ENCODE measurements at places on chromosomes 7 and 10.

DNA sequence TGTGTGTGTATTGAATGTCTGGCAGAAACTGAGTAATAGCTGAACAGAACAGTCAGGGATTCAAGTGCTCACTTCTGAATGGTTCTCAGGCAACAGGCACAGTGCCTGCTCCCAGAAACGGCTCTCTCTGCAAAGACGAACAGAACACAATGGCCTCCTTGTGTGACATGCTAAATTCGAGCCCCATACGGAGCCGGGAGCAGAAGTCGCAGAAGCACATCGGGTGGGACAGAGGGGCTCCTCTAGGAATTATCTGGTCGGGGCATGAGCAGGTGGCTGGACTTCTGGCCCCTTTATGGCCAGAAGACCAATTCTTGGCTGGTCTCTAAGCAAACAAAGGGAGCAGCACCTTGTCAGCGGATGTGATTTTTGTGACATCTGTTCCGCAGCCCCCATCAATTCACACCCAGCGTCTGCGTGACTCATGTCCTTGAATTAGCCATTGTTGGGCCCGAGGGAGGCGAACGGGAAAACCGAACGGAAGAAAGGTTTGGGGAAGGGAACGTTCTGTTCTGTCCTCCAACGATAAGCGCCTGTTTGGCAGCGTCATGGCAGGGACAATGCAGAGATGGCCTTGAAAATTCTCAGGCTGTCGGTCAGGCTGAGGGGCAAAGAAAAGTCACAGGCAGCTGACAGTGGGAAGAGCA, 47.3 kb upstream of the NPTX2 start:
- no peak for DNase-seq

GRCh38 chr10:3497581-3497980, 287.4 kb downstream of the KLF6 start:
- DNase-seq, result no peak

DNA sequence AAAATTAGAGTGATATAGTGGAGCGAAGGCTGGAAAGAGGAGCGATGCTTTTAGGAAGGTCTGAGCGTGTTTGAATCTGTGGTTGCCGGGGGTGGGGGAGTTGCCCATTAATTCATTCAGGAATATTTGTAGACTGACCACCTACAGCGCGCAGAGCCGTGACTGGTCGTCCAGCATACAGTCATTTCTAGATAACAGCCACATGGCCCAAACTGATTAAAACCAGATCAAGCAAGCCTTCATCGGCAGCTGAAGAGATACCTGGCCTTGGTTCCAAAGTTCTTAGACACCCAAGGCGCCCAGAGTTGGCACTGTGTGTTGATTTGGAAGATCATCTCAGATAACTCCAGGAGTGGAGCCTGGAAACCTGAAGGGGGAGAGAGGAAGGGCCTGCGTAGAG, 1.7 kb downstream of the PROSER2 start:
- no peak for DNase-seq

- DNase-seq, result no peak
Measured at GRCh38 chr10:114626841-114627240, 31.2 kb downstream of the ABLIM1 start.

- DNase-seq, result no peak
Measured at GRCh38 chr7:1567049-1567771, 2.6 kb downstream of the PSMG3 start.

DNA sequence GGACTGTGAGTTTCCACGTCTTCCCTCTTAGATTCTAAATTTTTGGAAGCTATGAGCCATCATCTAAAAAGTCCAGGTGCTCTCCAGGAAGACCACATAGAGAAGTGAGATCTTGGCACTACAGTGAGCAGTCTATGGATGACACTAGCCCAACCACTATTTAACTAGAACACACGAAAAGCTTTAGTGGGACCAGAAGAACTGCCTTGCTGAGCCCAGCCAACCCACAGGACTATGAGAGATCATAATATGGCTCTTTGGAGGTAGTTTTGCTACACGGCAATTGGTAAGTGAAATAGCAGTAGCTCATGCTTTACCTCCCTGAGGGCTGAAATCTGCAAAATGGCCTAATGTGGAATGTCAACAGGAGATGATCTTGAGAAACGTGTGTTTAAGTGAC, 68.8 kb downstream of the TMEM130 start:
- no peak for DNase-seq

DNA sequence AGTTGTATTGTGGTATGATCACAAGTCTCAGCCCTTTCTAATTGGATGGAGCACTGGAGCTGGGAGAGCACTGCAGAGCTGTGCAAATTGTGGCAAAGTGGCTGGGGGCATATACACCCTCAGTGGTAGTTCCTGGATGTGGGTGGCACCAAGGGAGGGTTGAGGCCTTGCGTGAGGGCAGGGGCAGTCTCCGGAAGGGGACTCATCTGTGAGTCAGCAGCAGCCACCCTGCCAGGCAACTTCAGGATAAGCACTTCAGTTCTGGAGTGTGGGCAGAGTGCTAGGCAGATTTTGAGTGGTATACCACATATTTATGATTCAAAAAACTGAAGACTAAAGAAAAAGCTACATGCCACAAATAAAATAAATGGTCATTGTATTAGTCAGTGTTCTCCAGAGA, 210.5 kb downstream of the ETV1 start:
- no peak for DNase-seq

DNA sequence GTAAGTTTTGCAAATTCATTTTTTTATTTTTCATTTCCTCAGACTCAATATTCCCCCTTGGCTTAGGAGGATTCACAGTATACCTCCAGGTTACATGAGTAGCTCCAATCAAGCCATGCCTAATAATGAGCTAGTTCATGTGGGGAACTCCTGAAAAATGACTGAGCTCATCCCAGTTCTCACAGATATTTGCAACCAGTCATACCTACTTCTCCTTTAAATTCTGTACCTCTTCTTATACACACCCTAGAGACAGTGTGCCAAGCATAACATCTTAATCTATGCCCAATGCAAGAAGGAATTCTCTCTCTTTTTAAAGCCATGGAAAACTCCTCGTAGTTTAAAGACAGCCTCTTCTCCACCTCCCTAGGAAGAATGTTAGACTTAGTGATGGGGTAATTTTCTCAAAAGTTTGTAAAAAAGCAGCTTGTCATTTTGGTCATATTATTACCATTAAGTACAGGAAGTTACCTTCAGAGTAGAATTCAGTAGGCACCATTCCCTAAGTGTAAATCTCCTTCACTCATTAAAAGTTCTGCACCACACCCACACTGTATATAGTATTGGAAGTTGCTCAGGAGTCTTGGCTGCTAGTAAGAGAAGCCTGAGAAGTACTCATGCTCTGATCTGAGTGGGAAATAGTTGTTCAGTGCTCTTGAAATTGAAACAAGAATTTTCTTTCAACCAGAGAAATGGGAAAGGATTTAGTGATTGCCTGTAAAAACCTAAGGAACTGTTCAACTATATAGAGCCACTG, 72.7 kb downstream of the PTPRZ1 start:
- DNase-seq, result no peak

- DNase-seq, result no peak
Measured at GRCh38 chr7:24685708-24686107, 71.6 kb downstream of the GSDME start.

GRCh38 chr7:88545663-88546062, 213.8 kb upstream of the ZNF804B start:
- DNase-seq, result no peak

GRCh38 chr7:30845426-30846135, 66.1 kb upstream of the AQP1 start:
- DNase-seq, result no peak

GRCh38 chr10:100009283-100009792, 409 bp downstream of the DNMBP start:
- DNase-seq, result no peak

GRCh38 chr10:77554996-77555397, 82.6 kb downstream of the KCNMA1 start:
- no peak for DNase-seq

- no peak for DNase-seq
Measured at GRCh38 chr10:31343009-31343408, 24.0 kb downstream of the ZEB1 start.

- DNase-seq, result no peak
Measured at GRCh38 chr10:45399113-45399512, 25.1 kb downstream of the ALOX5 start.

DNA sequence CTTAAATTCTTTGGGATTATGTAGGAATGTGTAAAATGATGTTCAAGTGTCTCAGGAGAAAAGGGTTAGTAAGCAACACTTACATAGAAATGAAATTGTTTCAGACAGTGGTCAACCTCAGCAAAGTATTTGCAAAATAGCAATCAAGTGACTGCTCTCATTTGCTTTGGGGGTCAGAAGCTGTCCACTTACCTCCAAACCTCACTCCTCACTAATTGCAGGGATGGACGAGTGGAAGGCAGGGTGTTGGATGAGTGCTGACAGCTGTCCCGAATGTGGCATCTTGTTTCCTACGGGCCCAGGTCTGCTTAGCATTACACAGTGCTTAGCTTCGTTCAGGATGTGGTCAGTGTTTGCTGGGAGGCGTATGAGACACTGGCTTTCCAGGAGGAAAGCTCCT, 437.0 kb downstream of the SUGCT start:
- DNase-seq, result no peak

GRCh38 chr7:113338071-113338696, 219.8 kb upstream of the SMIM30 start:
- DNase-seq, result no peak

DNA sequence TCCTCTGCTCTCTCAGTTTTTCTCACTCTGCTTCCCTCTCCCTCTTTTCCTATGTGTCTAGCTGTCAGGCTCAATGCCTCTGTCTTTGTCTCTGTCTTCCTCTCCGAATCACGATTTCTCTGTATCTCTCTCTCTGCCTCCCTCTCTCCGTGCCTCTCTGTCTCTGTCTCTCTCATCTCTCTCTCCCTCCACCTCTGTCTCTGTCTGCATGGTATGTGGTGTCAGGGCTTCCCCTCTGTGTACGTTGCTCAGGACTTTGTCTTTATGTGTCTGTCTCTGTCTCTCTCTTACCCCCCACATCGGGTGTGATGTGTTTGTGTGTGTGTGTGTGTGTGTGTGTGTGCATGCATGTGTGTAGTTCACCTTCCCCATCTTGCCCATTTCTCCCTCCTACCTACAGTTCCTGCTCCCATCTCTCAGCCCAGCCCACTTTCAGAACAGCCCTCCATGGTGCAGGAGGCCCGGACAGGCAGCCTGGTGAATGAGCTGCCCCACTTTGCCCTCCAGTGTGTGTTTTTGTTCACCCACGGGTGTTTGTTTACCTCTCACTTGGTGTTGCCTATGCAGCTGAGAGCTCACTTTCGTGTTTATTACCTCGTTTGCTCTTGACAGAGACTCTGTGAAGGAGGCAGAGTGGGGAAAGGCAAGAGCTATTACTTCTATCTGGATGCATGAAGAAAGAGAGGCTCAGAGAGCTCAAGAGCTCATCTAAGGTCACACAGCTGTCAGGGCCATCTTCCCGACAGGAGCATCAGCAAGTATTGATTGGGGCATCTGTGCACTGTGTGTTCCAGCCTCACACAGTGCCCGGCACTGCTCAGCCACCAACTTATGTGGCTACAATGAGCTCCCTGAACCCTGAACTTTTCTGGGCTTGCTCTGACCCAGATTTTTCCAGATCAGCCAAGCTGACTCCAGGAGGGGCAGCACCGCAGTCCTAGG, 163.5 kb upstream of the ZMIZ1 start:
- peak; percentile 95 for DNase-seq

DNA sequence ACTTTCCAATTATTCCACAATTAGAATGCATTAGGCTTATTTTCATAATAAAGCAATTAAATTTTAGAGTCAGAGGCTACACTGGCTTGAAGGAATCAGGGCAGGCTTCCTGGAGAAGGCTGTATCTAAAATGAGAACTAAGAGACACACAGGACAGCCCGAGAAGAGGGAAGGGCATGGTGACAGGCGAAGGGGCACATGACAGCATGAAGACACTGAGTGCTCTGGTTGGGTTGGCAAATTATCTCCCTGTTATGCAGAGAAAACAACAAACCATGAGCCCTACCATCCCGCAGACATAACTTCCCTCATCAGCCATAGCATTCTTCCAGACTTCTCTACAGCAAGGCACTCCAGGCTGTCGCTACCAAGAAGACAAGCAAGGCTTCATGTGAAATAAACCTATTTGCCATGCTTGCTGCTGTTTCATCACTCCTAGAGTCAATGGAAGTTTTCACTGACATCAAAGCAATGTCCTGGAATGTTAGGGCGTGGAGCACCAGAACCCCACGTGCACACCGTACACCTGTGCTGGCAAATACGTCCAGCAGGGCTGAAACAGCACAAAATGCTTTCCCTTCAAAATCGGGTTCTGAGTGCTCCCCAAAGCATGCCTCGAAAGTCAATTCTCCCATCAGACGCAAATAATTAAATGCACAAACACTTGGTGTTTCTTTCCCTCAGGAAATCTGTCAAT, 21.3 kb downstream of the VOPP1 start:
- no peak for DNase-seq

- DNase-seq, result peak; percentile 79
Measured at GRCh38 chr10:47413531-47414226, 29.6 kb upstream of the ZNF488 start.

DNA sequence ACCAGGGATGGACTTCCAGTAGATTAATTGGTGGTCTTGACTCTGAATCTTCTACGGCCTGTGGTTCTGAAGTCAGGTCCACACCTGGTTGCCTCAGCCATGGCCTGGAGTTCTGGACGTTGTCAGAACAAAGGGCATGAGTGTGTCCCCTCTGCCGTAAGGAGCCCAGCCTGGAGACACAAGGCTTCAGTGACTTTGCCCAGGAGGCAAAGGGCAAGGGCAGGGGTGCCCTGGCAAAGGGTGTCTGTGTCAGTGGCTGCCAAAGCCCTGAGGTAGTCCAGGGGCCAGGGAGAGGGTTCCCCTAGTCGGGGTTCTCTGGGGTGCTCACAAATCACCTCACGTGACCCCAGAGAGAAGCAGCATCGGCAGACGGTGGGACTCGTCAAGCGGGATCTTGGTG, 273.2 kb upstream of the ZNF32 start:
- peak; percentile 80 for DNase-seq

DNA sequence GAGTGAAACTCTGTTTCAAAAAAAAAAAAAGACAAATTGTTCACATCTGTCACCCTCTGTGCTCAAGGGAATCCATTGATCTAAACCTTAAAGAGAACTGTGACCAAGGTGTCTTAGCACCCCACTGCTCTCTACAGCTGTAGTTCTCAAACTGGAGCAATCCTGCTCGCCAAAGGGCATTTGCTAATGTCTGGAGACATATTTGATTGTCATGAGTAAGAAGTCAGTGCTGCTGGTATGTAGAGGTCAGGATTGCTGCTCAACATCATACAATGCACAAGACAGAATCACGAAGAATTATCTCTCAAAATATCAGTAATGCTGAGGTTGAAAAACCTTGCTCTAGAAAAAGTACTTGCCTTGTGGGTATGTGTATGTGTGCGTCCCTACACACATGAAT, 30.0 kb downstream of the ABLIM1 start:
- DNase-seq, result no peak
